ENCODE measurements at places on chromosomes 5 and 9. TPM values are rescaled to one million over a fixed set of nuclear protein-coding genes. Genes with fewer than 3 reads are reported as not detected.

DNA sequence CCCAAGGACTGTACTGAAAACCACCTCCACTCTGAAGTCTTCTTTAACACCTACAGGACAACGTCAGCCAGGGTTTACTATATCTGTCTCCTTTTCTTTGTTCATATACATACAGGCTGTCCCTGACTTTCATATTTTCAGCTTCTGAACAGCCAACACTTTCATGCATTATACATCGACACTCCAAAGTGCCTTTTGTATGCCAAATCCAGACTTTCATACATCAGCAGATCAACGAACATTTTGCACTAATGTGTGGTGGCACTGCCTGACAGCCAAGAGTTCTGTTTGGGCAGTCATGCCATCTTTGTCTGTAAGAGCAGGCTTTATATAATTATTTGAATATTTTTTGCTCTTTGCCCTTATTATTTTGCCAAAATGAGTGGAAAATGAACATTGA lies 487.4 kb downstream of the CETN3 start:
- DNase-seq = no peak
- no peak overlapping the region for H3K4me3 ChIP-seq
- H3K27ac ChIP-seq = no peak overlapping the region

DNA sequence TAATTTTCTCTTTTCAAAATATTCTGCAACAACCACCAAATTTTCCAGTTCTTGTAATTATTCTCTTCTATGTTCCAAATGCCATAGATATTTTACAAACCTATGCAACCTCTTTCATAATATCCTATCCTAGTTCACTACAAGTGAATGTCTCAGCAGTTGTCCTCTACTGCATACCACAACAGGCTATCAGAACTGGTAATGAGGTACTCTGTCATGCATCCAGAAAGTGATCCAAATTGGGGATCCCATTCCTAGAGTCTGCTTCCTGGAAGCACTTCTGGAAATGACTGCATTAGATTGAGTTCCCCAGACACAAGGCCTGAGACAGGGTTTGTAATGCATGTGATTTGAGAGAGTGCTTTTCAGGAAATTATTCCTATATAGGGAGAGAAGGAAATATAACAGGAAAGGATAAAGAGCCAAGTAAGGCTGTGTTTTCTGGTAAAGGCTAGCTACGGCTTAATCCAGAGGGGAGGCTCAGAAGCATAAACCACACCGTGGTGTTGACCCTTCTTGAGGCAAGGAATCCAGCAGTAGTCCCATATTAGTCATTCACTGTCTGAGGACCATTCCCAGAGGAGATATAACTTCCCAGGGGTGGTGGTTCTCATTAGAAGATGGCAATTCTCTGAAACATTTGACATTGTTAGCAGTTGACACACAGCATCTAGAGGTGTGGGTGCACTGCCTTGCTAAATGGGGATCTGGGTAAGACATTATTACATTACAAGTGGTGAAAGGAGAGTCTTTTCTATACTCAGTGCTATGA lies 80.3 kb upstream of the FST start:
- H3K36me3 ChIP-seq = no peaks in the 10 kb centered on the region
- DNase-seq = no peak
- H3K4me3 ChIP-seq = no peak overlapping the region
- peak overlapping the region; percentile 49 for H3K27ac ChIP-seq
- H3K4me1 ChIP-seq = peaks cover 25% of the 10 kb centered on the region

Gene LMX1B
- total RNA-seq = not detected

DNA sequence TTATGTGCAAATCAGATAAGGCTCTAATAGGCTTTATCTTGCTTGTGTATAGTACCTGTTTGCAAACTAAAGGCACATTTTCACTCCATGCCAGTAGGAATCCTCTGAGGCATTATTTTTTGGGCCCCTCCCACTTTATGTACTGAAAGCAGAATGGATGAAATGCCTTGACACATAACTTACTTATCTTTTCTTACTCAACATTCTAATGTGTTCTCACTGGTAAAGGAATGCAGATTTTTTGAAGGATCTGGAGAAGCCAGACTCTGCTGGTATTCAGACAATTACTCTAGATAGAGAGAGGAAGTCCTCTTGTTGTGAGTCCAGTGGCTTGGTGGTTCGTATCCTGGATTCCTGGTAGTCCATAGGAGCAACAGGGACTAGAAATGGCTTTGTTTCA lies 336.7 kb downstream of the CCDC171 start:
- H3K4me1 ChIP-seq = no peaks in the 10 kb centered on the region
- H3K27ac ChIP-seq = no peak overlapping the region
- DNase-seq = peak; percentile 12
